ENCODE measurements at places on chromosomes 3 and 15.

DNA sequence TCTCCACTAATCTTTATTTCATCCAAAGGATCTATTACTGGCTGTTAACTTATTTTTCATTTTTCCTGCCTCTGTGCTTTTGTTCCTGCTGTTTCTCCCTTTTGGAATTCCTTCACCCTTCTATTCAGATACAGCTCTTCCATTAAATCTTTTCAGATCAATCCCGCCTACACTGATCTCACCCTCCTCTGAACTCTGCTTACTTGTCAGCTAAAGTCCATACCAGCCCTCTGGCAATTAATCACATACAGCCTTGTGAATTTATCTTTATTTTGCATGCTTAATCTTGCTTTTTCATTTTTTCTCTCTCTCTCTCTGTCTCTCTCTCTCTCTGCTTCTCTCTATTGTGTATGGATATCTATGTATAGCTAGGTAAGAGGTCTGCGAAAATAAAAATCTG lies 100.8 kb upstream of the UMPS start:
- no peak for DNase-seq

- DNase-seq = no peak
These were observed 102.5 kb downstream of the GAP43 start for GRCh38 chr3:115725800-115726199.

- no peak for DNase-seq
These were observed 21.2 kb upstream of the LINGO1 start for GRCh38 chr15:77653832-77654480.

DNA sequence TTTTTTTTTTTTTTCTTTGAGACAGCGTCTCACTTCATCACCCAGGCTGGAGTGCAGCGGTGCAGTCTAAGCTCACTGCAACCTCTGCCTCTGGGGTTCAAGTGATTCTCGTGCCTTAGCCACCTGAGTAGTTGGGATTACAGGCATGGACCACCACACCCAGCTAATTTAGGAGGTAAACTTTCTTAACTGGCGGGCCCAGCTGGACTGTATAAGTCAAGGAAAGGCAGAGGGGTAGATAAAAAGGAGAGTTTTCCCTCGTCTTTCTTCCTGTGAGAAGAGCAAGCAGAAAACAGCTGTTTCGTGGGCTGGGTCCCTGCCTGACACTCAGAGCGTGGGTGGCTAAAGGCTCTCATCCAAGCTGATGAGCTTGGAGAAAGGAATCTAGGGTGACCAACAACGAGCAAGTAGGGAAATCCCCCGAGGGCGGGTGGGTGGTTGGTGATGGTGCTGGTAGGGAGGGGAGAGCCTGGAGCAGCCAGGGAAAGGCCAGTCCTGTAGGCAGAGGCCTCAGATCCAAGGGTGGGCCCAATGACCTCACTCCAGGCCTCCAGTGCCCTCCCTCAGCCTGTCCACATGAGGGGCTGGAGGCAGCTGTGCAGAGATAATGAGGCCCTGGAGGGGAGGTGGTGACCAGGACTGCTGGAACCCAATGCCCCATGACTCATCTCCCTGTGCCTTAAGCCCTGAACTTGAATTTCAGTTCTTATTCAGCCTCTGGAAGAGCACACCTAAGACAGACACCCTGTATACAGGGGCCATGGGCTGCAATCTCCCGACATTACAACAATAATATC lies 43.1 kb upstream of the LIMD1 start:
- no peak for DNase-seq

- no peak for DNase-seq
These were observed 5.6 kb downstream of the CCDC9B start for GRCh38 chr15:40334941-40335795.

DNA sequence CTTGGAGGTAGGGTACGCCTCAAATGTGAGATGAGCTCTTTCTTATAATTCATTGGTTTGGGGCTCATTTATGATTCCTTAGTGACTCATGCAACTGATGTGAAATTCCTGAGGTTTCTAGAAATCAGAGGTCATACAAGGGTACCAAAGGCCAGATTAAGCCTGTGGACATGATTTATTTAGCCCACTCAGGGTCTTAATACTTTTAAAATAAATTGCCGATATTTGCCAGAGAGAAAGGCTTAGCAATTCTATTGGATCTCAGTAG lies 289.0 kb downstream of the NEK10 start:
- DNase-seq = no peak

All from T-helper 1 cell (primary cell).